ENCODE measurements at places on chromosomes 4 and X.
A peak's percentile ranks its signal among the peaks of the same experiment; 100 is the strongest.

DNA sequence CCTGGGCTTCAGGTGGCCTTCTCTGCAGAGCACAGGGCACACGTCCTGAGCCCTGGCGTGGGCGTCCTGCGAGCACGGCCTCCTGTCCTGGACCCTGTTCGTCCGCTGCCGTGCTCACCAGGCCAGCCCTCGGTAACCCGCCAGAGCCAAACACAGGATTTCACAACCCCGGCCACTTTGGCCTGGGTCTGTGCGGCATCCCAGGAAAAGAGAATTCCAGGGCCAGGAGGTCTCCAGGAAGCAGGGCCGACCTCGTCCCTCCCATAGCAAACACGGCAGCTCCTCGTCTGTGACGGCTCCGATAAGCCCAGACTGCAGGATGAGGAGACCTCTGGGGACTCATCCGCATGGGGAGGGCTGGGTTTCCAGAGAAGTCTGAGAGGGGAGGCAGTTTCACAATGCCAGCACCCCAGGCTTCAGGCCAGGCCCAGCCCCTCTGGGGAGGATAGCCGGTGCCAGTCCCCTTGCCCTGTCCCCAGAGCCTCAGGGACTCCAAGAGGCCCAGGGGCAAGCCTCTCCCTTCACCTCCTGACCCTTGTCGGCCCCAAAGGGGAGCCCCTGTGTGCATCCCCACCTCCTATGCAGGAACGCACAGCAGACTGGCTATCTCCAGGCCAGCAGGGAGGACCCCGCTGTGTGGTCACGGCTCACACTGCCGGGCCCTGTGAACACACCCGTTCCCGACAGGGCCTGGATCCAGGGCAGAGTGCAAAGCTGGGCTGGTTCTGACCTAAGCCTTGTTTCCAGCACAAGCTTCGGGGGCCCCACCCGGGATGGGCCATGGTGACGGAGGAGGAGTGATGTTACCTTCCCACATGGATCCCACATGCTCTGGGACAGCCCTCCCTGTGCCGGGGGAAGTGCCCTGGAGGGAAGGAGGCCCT, 22.3 kb upstream of the HTRA3 start:
- DNase-seq: no peak

GRCh38 chrX:42274151-42274550, 350.8 kb upstream of the CASK start:
- DNase-seq: no peak

GRCh38 chrX:134548257-134549201, 88.6 kb downstream of the HPRT1 start:
- no peak for DNase-seq

- peak; percentile 13 for DNase-seq
Measured at GRCh38 chr4:108533245-108533844, 87.0 kb upstream of the RPL34 start.

DNA sequence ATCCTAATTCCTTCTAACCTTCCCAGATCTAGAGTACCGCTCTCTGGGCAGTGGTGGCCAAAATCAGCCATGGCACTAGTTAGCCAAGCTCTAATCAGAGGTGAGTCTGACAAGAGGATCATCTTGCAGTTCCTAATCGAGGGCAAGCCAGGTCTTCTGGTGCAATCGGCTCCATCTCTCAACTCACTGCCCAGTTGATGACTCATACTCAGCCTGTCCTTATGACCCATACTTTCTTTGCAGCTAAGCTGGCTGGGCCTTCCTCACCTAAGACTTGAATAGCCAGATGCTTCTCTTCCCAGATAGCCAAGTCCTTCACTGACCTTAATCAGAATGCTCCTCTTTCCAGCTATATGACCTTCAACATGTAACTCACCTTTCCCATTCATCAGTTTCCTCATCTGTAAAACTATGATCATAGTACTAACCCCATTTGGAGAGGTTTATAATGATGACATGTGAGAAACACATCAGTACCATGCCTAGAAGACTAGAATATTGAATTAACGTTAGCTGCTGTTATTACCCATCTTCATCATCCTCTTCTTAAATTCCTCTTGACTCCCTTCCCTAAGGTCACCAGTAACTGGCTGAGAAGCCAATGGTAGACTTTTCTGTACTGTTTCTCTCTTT, 57.1 kb downstream of the RELL1 start:
- DNase-seq: no peak

- no peak for DNase-seq
Measured at GRCh38 chr4:163991298-163991865, 496.9 kb downstream of the TMA16 start.

DNA sequence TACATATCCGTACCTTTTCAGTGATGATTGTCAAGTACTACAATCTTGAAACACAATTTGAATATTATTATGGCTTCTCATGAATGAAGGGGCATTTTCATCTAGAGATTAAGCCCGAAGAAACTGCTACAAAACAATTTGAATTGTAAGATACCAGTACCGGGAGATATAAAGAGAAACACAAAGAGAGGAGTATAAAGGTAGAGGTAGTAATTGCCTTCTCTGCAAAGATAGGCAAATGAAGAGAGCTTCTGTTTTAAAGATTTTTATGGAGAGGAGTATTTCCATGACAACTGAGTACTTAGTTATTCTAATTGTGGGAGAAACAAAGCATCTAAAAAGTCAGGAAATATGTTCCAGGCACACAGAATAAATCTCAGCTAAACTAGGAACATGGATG, 25.3 kb upstream of the KCNIP4 start:
- no peak for DNase-seq

DNA sequence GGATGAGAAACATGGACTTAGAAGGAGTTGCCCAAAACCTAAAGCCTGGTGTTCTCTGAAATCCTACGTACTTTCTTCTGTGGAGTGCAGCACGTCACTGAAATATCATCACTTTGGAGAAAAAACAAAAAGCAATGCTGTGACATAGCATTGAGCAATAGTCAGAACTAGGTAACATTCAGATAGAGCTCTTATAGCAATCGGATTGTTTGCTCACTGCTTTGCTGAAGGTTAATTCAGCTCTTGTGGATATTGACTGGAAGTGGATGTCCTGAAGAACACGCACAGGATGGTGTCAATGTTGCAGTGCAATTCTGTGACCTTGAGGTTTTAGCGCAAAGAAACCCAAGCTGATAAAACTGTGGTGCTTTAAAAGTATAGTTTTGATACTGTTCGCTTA, 114.2 kb upstream of the GRXCR1 start:
- no peak for DNase-seq

DNA sequence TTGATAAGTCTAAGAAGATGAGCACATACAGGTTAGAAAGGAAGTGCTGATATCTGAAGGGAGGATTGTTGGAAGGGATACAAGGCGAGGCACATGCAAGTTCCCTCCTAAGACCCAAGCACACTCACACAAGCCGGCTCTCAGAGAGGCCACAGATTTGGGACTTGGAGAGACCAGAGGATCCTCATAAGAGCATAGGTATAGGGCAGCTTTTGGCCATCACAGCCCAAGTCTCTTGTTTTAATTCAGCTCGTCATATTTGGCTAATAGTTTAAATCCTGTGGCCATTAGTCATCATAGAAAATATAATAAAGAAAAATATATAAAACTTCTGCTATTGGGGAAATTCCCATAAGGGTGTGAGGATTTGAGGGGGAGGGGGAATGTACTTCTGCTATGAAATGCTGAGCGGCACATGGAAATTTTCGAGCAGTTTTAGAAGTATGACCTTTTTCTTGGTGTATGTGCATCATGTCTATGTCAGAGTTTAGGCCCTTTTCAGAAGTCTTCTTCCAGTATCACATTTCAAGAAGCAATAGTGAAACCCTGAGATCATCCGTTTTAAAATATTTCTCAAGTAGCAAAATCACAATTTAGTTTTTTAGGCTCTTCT, 97.7 kb downstream of the NFKB1 start:
- no peak for DNase-seq

GRCh38 chr4:56570041-56570440, 64.5 kb downstream of the ARL9 start:
- no peak for DNase-seq

DNA sequence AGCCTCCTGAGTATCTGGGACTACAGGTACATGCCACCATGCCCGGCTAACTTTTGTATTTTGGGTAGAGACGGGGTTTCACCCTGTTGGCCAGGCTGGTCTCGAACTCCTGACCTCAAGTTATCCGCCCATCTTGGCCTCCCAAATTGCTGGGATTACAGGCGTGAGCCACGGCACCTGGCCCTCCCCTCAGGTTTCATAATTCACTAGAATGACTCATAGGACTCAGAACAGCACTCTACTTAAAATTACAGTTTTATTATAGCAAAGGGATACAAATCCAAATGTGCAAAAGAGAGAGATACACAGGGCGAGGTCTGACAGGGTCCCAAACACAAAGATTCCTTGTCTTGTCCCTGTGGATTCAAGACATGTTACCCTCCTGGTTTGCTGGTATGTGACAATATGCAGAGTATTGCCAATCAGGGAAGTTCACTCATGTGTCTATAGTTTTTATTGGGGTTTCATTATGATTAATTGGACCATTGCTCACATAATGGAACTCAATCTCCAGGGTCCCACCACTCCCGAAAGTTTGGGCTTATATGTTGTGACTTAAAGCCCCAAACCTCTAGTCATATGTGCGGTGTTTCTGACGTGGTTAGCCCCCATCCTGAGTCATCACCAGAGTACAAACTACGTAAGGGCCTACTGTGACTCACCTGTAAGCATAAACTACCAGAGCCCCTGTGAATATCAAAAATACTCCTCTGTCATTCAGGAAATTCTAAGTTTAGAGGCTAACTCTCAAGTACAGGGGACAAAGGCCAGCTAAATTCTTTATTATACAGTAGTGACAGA, 5.2 kb downstream of the YIPF6 start:
- no peak for DNase-seq

DNA sequence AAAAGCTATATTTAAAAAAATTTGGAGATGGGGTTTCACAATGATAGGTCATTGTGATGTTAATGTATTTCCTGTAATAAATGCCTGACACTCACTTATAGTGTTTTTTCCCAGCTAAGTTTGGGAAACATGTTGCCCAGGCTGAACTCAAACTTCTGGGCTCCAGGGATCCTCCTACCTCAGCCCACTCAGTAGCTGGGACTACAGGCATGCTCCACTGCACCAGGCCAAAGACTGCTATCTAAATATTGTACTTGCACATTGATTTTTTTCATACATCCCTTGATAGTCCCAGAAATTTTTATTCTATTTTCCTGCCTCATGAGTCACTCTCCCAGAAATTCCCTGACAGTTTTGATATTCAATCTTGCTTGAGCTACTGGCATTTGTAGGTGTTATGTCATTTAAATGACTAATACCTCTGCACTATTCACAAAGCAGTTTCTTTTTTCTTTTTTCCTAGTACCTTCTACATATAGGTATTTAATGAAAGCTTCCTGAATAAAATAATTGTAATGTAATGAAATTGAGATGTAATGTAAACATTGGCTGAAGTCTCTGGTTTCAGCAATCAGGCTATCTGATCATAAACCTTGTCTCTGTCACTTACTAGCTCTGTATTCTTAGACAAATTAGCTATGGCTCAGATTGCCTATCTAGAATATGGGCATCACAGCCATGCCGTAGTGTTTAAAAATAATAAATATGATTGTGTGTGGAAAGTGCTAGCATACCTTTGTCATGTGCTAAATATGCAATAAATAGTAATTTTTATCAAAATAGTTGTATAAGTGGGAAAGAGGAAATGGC, 1973.0 kb upstream of the AGA start:
- DNase-seq: no peak

Data from SHP77 (cell line).